ENCODE measurements at places on chromosomes 7 and 10. TPM values are rescaled to one million over a fixed set of nuclear protein-coding genes. Genes with fewer than 3 reads are reported as not detected.

- DNase-seq = peak; percentile 5
Measured at GRCh38 chr10:92242910-92243671, 47.8 kb downstream of the CPEB3 start.

DNA sequence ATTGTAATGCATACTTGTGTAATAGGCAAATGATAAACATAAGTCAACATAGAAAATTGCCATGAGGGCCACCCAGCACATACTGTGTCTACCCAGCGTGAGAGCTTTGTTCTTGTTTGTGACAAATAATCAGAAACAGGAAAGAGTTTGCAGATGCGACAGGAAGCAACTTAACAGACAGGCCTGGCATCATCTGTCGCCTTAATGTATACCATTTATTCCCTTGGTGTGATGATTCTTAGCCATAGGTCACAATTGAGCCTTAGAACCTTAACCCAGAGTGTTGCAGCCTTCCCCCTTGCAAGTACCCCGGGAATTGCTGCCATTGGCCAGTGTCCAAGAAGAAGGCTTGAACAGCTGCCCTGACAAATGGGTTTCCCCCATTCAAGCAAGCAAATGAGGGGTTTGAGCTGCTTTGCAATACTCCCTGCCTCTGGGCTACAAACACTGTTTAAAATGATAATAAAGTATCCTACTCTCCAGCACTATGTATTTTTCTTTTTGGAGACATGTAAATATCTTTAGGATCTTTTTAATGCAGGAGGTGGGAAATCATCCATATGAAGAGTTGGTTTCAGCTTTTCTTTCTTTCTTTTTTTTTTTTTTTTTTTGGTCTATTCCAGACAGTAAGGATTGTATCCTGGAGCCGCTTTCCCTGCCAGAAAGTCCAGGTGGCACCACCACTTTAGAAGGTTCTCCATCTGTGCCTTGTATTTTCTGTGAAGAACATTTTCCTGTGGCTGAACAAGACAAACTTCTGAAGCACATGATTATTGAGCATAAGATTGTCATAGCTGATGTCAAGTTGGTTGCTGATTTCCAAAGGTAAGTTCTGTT is 80.0 kb downstream of the ZNF277 start:
- no peak for DNase-seq

DNA sequence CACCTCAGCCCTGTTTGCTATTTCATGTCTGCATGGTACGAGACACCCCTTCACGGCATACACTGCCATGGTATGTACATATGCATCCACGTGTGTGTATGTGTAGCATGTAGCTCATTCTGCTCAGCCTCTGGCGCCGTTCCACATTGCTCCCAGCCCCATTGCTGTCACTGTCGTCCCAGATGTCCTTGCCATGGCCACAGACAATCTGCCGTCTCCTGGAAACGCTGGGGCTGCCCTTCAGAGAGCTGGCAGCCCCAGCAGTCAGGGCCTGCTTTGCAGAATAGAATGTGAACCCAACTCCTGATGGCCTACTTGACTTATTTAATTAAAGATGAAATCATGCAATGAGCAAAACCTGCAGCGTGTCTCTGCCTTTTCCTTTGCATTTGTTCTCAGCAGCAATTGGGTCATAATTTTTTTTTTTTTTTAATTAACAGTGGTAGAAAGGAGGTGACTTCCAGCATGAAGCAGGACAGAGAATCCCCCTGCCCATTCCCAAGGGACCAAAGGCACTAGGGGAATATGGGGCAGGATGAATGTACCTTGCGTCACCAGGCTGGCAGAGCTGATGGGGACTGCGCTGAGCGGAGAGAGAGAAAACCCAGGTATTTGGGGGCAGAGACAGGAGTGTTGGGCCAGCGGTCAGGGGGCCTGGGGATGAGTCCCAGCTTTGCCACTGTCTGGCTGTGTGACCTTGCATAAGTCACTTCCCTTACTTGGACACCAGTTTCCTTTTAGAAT is 49.2 kb downstream of the CHST3 start:
- no peak for DNase-seq

DNA sequence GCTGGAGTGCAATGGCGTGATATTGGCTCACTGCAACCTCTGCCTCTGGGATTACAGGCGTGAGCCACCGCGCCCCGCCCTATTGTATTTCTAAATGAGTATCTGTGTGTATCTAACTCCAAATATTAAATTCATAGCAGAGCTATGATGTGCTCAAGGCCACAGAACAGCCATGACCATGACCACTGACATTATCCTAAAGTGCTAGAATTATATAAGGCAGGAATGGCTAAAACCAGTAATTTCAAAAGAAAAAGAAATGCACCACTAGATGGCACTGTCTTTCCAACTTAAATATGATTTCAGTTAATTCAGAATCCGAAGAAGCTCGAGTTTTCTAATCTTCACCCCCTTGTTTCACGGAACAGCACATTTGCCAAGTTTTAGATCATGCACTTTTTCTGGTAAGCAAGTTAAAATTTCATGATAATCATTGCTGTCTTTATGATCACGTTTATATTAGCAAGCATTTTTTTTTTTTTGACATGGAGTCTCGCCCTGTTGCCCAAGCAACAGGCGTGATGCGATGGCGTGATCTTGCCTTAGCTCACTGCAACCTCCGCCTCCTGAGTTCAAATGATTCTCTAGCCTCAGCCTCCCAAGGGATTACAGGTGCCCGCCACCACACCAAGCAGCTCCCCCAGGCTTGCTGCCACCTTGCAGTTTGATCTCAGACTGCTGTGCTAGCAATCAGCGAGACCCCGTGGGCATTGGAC is 65.3 kb downstream of the OR13A1 start:
- DNase-seq = peak; percentile 71

Gene SORBS1
- total RNA-seq = 0.74 TPM

Gene MINDY3
- total RNA-seq = 36.2 TPM

- peak; percentile 51 for DNase-seq
Measured at GRCh38 chr7:46524350-46524749, 603.3 kb upstream of the IGFBP3 start.

Gene IFIT2
- total RNA-seq = 30.7 TPM

- no peak for DNase-seq
Measured at GRCh38 chr7:148289630-148290029, 300.9 kb upstream of the C7orf33 start.

- no peak for DNase-seq
Measured at GRCh38 chr7:4709187-4709586, 27.1 kb downstream of the FOXK1 start.

DNA sequence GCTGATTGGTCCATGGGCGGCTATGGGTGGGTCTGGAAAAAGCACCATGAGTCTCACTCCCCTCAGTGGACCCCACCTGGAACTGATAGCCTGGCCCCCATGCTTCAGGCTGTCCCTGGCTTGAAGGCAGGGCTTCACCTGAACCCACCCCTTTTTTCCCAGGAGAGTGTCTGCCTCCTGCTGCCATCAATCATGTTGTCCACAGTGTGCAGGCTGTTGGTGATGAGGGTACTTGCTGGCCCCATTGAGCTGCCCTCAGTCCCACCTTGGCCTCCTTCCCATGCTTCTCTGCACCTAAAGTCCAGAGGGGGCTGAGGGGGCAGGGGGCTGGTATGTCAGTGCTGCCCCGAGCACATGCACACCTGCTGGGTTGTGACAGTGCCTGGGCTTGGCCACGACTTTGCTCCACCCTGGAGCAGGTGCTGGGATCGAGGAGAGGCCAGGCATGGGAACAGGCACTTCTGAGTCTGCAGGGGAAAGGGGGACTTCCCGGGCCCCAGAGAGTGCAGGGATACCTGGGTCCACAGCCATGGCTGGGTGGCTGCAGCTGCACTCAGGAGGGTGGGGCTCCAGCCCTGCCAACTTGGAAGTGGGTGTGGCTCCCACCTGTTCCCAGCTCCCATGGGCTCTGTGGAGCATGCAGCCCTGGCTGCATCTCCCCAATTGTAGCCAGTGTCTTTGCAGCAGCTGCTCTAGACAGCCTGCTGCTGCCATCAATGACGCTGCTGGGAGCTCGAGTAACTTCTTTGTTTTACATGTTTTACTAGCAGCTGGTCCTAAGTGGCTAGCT is 56.9 kb downstream of the ADK start:
- no peak for DNase-seq

GRCh38 chr10:11290156-11290890 is 272.7 kb downstream of the CELF2 start:
- no peak for DNase-seq

DNA sequence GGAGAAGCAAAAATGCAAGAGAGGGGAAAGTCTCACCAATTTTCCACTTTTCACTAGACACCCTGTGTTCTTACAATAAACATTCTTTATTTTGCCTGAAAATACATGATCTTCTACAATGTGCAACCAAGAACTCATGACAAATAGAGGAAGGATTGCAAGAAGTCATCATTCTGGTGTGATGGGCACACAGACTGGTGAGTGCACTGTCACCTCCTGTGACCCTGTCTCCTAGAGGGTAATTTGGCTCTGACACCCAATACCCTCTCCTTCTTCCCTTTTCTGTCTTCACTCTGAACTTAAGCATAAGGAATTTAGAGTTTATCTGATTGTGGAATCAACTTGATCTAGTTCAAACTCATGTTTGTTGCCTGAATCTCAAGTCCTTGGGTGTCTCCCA is 153.7 kb downstream of the SH2D4B start:
- no peak for DNase-seq

- no peak for DNase-seq
Measured at GRCh38 chr7:127792528-127793342, 140.7 kb downstream of the SND1 start.

GRCh38 chr10:73501651-73502050 is 5.8 kb upstream of the PPP3CB start:
- no peak for DNase-seq

- no peak for DNase-seq
Measured at GRCh38 chr10:117646718-117647117, 104.2 kb downstream of the EMX2 start.

Data from fibroblast of the aortic adventitia (primary cell).